Regular cardiac myocyte (primary cell): ENCODE measurements at places on chromosomes 2 and 18. TPM values are rescaled to one million over a fixed set of nuclear protein-coding genes. Genes with fewer than 3 reads are reported as not detected.

Gene NCK2
- total RNA-seq = 29.0 and 32.2 TPM in 2 replicates

Gene PRKAG3
- under 0.01 TPM in 1 of 2 replicates, not detected in the other for total RNA-seq

Gene EGR4
- not detected in 2 replicates for total RNA-seq

Gene CYP27C1
- not detected in 2 replicates for total RNA-seq

Gene DSG1
- not detected in 2 replicates for total RNA-seq

Gene KLHL30
- total RNA-seq = 1.7 and 9.9 TPM in 2 replicates

Gene DSG4
- total RNA-seq = not detected in 2 replicates

Gene KIAA2012
- under 0.01 TPM in 2 replicates for total RNA-seq

Gene RESP18
- total RNA-seq = not detected in 2 replicates

Gene PLGLB1
- not detected in 2 replicates for total RNA-seq

Gene GAL3ST2
- 0.19 and 0.85 TPM in 2 replicates for total RNA-seq

Gene FAM124B
- 0.38 and 0.56 TPM in 2 replicates for total RNA-seq

Gene KCNJ13
- total RNA-seq = not detected in 2 replicates
